Activated CD4-positive, alpha-beta T cell treated with anti-CD3 and anti-CD28 coated beads for 24 hours (primary cell): ENCODE measurements at places on chromosomes 3 and 15.

GRCh38 chr15:49137861-49138260 lies 17.5 kb downstream of the COPS2 start:
- no peak for DNase-seq

GRCh38 chr15:27475395-27475794 lies 504.4 kb downstream of the GABRG3 start:
- DNase-seq: no peak

DNA sequence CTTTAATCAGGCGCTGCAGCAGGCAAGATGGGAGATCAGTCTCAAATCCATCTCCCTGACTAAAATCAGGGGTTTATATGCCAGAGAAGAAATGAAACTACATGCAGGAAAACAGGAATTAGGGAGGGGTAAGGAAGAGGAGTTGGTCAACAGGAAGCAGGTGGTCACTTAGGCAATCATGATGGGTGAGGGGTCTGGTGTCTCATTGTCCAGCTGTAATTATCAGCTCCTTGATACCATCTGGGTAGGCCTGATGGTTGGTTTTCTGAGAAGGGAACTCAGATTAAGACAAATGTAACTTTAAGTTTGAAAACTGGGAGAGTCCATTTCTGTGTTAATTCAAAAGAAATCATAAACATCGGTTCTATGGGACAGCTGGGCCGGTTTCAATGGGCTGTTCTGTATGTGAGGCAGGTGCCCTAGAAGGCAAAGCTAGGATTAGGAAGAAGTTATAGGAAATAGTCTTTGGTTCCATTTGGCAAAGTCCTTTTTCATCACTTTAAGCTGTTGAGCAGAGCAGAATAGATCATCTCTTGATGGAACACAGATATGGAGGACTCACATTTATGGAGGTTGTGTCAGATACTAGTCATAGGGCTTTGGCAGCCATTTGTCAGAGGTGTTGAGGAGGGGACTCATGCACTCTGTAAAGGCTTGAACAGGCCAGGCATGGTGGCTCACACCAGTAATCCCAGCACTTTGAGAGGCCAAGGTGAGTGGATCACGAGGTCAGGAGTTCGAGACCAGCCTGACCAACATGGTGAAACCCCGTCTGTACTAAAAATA lies 149.4 kb downstream of the VGLL4 start:
- no peak for DNase-seq

- DNase-seq: no peak
These were observed 29.1 kb downstream of the IRAK2 start for GRCh38 chr3:10193692-10194327.

- DNase-seq: no peak
These were observed 93.1 kb downstream of the AKAP13 start for GRCh38 chr15:85473455-85473854.

- no peak for DNase-seq
These were observed 4.2 kb downstream of the ALG1L2 start for GRCh38 chr3:130085881-130086280.
